Ecto neural progenitor cell (in vitro differentiated cells): ENCODE measurements at places on chromosomes 16 and 17.

- DNase-seq: no peak
These were observed 7.1 kb downstream of the MRM3 start for GRCh38 chr17:789160-789840.

- DNase-seq: no peak
These were observed 78.0 kb downstream of the RAP1GAP2 start for GRCh38 chr17:2874189-2874686.

DNA sequence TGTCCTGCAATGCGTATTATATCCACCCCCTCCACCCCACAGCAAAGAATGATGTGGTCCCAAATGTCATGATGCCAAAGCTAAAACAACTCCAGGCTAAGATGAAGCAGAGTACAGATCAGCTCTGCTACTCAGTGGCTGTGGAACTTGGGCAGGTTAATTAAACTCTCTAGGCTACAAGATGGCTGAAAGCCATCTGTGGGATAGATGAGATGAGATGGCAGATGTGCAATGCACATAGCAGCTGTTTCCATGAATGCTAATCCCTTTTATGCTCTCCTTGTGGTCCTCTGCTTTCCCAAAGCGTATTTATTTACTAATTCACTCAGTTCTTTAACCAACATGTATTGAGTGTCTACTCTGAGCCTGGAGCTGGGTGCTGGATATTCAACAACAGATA lies 114.4 kb downstream of the GRIN2A start:
- no peak for DNase-seq

DNA sequence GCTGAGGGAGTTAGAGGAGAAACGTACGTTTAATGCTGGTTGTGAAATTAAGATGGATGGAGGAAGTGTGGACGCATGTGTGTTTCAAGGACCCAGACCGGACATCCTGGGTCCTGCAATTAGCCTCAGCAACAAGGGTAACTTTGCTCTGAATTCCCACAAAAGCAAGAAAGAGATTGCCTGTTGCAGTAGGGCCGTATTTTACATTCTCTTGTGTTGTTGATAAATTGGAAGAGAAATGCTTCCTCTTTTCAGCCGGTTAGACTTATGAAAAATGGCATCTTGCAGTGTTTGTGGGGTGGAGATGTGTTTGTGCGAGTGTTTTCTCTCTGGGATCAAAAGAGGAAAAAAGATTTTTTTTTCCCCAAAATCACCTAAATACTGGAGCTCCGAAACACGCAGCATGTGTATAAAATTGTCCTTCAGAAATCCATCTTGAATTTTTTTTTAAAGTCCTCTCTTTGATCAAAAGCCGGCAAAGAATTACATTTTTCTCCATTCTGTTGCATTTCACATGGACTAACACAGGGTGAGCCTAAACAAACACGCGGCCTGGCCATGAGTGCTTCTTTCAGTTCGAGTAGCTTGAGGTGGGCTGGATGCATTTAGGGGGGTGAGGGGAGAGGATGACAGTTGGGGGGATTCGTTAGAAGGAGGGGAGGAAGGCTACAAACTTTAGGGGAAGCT lies 251.6 kb downstream of the C16orf95 start:
- no peak for DNase-seq

DNA sequence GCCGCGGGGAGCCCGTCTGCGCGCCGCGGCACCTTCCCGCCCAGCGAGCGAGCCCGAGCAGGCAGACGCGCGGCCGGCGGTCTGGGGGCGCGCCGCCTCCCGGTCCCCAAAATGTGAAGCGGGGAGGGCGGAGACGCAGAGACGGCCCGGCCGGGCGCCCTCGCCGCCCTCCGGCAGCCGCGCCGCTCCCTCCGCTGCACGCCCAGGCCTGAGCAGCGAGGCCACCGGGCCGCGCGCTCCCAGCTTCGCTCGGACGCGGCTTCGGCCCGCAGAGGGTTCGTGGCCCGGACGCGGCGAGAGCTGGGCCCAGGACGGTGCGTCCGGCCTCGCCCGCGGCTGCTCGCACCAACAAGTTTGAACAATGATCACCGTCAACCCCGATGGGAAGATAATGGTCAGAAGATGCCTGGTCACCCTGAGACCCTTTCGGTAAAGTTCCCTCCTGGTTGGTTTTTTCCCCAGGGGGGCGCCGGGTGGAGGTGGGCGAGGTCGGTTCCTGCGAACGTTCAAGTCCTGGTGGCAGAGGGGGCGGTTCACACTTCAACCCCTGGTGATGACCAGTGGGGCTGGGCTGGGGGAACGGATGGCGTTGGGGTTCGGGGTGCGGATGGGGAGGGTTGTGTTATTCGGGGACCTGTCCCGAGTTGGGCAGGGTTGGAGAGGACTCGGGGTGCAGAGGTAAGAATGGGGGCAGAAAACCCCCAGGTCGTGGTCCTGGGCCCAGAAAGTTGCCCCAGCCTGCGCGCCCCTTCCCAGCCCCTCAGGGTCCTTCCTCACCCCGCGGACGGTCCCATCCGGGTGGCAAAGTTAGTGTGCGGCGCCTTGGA lies 678 bp downstream of the MGAT5B start:
- no peak for DNase-seq

DNA sequence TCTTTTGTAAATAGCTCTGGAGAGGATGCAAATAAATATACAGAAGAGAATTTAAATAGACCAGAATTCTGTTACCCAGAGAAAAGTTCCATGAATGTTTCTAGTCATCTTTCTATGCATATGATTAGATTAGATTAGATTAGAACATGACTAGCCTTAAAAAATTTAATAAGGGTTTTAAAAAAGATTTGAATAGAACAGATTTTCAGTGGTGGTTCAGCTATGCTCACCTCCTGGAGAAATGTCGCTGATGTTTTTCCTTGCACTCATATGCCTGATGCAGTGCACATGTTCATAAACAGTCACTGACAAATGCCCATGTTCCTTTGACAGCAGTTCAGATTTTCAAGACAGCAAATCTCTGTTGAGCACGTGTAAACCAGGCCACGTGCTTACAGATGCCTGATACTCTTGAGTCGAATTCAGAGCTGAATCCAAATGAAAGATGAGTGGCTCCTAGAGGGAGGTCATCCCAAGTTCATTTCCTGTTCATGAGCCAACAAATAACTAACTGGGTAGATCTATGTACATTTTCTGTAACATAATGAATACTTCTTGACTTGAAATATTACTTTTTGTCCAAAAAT lies 19.9 kb upstream of the RAB11FIP4 start:
- DNase-seq: no peak

DNA sequence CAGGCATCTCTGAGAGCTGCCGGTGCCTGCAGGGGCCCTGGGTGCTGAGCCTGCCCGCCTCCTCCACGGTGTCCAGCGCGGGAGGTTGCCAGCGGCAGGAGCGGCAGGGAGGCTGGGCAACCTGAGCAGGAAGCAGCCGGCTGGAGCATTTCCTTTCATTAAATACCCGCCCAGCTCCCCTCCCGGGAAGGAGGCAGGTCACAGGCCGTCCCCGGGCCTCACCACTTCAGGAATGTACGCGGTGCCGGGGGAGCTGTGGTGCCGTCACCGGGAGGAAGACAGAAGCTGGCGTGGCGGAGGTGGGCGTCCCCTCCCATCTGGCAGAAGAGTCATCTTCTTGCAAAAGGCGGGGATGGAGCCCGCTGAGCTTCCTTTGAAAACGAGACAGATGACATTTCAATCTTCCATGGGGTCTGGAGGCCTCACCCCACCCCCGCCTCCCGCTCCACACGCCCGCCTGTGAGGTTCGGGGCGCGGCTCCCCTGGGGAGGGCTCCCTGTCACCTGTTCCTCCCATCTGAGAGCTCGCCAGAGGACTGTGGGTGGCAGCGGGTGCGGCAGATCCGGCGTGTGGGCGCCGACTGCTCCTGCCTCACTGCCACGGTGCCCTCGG lies 16.0 kb downstream of the SOX8 start:
- peak; percentile 73 for DNase-seq

DNA sequence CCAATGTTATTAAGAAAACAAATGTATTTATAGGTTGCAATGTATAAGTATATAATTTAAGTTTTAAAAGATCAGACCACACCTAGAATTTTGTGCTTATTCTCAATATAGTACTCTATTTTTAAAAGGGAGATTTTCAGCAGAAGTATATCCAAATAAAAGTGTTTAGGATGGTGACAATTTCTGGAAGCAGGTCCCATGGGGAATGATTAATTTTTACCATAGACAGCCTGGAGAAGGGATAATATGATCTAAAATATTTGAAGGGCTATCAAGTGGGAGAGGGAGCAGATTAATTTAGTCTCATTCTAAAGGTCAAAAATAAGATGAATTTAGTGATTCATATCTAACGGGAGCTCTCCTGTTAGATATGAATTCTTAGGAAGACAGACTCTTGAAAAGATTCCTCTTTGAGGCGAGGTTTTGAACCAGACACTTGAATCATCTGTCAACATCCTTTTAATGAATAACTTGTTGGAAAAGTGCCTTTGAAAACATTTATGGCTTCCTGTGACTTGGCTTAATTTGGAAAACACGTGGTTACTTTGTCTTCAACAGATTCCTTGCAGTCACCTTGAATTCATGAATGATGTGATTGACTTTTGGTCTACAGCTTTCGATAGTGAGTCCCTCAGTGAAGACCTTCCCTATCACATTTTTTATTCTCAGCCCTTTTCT lies 29.3 kb upstream of the SMIM36 start:
- no peak for DNase-seq

- DNase-seq: no peak
These were observed 414.4 kb downstream of the WWOX start for GRCh38 chr16:78513838-78514237.

DNA sequence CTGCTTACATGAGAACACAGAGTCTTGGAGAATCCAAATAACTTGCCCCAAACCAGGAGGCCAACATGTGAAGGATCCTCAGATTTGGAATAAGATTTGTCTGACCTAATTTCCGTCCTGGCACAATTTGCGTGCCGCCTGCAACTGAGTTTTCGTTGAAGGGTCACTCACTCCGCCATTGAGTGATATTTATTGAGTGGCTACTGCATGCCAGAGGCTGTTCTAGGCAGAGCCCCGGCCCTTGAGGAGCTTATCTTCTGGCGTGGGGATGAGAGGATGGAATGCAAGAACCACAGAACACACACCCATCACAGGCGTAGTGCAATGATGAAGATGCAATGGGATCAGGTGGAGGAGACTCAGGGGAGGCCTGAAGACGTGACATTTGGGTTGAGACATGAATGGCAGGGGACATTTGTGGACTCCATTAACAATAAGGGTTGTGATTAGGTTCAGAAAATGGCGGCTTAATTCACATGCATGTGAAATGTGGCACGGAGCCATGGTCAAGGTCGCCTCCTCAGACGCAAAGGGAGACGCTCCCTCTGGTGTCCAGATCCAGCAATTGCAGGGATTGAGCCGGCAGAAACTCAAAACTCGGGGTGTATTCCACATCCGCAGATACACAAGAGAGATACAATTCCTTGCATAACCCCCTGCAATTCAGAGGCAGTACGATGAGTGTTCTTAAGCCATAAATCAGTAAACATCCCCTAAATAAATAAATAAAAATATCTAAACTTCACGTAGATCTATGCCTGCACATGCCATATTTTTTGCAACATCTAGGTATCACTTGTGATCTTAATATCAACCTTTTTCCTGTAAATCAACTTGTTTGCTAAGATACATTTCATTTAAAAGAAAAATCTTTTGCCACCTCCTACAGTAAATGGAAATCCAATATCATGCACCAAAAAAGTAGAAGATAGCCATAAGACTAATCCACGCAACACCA lies 57.9 kb upstream of the CACNG4 start:
- peak; percentile 73 for DNase-seq

DNA sequence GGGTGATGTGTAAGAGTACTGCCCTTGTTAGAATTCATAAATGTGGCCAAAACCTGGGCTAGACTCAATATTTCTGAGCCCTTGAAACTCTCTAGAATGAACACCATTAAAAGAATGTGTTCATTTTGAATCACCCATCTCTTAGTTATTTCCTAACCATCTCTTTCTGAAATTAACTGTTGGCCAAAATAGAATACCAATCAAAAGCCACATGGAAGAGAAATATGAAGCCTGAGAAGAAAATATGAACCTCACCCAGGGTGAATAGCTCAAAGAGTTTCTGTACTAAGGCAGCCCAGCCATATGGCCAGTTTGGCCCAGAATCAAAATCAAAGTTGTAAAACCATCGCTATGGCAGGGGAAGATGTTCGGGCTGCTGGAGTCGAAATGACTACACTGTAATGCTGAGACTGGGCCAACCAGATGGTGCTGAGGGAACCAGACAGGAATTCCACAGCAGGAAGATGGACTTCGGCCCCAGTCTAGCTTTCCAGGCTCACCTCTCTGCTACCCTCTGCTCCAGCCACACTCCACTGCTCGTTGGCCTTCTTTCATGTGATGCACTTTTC lies 154.3 kb upstream of the ZFHX3 start:
- DNase-seq: no peak

GRCh38 chr17:72381597-72382397 lies 261.0 kb downstream of the SOX9 start:
- peak; percentile 60 for DNase-seq

DNA sequence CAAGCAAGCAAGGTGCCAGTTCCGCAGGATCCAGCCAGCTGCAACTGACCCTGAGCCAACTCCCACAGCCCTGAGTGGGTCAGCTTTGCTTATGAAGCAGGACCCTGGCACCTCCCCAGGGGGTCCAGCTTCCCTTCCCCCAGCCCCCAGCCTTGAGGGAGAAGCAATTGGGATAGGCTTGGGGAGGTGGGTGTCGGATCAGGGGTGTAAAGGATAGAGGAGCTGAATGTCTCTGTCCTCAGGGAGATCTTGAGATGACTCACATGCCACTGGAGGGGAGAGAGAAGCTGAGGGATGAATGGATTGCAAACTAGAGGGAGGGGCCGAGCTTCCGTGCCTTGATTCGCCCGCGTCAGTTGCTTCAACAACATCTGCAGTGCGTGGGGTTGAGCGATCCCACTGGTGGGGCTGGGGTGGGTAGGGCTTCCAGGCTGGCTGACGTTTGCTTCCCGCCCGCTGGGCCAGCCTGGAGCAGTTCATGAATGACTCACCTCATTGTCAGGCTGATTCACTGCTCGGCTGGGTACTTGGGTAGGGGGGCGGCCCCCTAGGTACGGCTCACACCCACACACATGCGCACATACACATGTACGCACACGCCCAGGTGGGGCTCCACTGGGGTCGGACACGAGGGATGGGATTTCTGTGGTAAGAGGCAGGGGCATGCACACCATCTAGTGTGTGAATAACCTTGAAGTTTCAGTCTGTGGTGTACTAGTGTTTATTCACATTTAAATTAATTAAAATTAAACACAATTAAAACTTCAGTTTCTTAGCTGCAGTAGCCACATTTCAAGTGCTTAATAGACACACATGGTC lies 3.6 kb upstream of the HROB start:
- peak; percentile 74 for DNase-seq
